Activated T-cell treated with anti-CD3 and anti-CD28 coated beads, Interleukin-2, amount 50 U/mL, for 4 hours (primary cell): ENCODE measurements at places on chromosomes 3 and 15. TPM values are rescaled to one million over a fixed set of nuclear protein-coding genes. Genes with fewer than 3 reads are reported as not detected.

GRCh38 chr3:192255839-192256238 lies 471.5 kb downstream of the FGF12 start:
- no peak for DNase-seq

DNA sequence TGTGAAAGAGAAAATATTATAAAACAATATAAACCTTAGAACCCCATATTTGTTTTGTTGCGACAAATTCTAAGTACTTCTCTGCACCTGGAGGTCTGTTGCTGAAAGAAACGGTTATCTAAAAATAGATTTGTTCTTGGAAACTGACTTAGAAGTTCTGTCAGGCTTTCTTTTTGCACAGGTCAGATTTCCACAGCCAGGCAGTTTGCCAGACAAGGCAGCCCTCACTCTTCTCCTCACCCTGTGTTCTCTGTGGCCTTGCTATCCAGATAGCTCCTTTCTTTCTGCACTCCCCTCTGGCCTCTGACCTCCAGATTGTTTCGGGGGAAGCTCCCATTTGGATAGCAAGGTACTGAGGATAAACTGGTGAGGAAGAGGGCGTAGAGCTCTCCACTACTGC lies 413.3 kb upstream of the ONECUT1 start:
- no peak for DNase-seq

- no peak for DNase-seq
Measured at GRCh38 chr3:164194842-164195241, 883.5 kb downstream of the SI start.

DNA sequence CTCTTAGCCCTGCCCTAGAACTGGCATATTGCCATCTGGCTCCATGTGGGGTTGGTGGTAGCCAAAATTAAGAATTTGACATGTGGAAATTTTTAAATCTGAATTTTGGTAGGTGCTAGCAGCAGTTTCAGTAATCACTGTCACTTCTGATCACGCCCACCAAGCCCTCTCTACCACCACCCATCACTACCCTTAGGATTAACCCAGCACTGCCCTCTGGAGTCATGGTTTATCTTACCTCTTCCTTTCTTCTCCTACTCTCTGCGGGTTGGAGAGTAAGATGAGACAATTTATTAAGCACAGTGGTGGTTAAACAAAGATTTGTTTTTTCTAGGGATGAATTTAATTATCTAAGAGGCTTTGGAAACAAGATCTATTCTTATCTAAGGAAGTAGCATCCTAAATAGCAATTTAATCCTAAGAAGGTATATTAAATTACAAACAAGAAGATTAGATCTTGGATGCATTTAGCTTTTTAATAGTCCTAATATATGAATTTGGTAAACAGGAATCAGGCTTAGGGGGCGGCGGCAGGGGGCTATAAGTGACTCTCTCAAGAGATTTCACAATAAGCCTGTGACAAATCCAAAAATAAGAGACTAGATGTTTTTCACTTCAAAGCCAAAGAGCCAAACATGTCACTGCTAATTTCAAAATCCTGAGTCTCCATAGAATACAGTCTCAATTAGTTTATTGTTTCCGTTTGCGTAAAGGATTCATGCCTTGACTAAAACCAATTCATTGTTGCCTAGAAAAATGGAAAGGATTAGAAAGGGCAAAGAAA lies 498.4 kb upstream of the UBE2E2 start:
- no peak for DNase-seq

DNA sequence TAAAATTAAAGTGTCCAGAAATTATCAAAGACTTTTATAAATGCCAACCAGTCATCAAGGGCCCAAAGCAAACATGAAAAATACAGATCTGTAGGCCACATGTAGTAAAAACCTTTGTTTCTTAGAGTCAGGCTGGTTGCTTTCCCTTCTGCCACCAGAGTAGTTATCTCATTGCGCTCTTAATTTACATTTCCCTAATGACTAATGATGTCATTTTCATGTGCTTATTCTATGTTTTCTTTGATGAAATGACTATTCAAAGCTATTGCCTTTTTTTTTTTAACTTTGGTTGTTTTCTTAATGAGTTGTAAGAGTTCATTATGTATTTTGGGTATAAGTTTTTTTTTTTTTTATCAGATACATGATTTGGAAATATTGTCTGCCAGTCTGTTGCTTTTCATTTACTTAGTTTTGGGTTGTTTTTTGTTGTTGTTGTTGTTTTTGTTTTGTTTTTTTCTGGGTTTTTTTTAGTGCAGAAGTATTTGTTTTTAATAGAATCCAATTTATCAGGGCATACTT lies 140.6 kb downstream of the HCN4 start:
- DNase-seq, result no peak

GRCh38 chr15:98610991-98611390 lies 37.3 kb upstream of the IGF1R start:
- DNase-seq, result no peak

GRCh38 chr3:179321668-179322285 lies 1.1 kb upstream of the ZNF639 start:
- no peak for DNase-seq

DNA sequence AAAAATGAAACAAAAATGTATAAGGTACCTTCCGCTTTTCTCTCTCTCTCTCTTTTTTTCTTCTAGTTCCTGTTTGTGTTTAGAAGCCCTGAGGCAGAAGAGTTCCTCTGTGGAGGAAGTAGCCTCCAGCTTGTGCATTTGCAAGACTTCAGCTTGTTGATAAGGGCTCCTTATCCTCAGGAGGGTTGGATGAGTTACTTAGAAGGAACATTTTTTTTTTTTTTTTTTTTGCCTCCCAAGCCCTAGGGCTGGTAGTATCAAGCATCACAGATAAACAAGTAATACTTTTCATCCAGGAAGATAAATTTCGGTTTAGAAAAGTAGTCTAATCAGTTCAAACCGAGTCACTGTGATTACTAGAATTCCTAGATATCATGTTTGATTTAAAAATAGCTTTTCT lies 91.0 kb upstream of the CBLB start:
- no peak for DNase-seq

GRCh38 chr3:111734652-111735051 lies 124.4 kb upstream of the PHLDB2 start:
- no peak for DNase-seq

GRCh38 chr3:129908417-129908816 lies 14.9 kb upstream of the TMCC1 start:
- no peak for DNase-seq

DNA sequence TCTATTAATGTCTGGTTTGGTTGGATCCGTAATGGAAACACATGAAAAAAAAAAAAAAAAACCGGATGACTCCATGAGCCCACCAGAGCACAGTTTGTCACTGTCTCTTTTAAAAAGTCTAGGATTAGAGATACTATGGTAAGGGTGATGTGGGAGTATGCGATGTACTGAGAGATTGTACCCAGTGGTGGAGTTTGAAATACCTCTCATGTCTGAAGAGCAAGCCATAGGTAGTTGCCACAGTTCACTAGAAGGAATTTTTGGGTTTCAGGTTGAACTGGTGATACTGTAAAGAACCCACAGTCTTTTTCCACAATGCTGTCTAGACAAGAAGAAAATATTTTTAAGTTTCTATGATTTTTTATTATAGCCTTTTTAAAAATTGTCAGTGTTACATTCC lies 132.9 kb downstream of the KLHL25 start:
- DNase-seq, result no peak

DNA sequence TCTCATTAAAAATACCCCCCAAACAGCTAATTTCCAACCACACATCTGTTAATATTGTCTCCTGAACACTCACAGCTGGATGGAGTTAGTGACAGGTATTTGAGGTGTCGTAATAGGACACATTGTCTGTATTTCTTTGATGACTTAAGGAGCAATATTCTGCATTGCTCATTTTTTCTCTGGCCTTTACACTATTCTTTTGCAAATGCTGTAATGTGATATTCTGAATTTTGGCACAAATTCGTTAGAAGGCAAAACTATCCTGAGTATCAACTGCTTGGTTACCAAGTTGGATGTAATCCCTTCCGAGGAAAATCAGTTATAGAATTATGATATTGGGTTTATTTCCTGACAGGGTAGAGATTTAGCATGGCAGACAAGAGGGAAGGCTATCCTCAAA lies 1030.2 kb downstream of the MCTP2 start:
- DNase-seq, result no peak

- no peak for DNase-seq
Measured at GRCh38 chr3:9111417-9111816, 138.0 kb downstream of the SRGAP3 start.

DNA sequence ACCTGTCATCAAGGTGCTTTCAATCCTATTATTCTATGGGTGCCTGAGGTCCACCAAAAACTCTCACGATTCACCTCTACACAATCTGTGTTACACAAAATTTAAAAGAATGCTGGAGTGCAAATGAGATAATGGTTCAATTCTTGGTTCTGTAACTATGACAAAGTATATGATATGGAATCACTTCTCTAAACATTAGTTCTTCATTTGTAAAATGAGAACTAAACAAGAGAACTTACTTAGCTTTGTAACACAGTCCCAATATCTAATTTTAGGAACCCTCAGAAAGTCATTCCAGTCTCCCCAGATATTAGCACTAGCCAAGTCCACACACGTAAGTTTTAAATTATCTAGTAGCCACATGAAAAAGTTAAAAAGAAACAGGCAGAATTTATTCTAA lies 111.5 kb downstream of the TBL1XR1 start:
- DNase-seq, result no peak

DNA sequence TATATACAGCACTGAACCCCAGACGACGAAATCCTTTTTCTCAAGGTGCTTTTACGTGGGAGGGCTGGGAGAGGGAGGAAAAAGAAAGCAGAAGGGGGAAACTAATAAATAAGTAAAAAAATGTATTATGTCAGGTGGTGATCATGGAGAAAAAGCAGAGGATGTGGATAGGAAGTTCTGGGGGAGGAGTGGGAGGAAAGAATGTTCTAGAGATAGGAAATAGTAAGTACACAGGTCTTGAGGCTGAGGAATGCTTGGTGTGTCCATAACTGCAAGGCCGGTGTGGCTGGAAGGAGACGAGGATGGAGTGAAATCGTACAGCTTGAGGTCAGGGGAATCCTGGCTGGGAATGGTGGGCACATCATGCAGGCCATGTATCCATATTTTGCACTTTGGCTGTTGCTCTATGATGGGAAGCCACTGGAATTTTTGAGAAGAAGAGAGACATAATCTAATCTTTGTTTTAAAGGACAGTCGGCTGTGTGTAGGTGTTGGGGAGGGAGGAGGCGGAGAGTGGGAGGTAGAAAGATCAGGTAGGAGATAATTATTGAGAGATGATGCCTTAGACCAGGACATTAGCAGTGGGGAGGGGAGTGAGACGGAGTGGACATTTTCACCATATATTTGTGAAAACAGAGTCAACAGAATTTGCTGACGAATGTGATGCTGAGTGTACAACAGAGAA lies 1.8 kb upstream of the UBE2E2 start:
- DNase-seq, result no peak

Gene EPHA3
- total RNA-seq, result not detected

Gene ROBO1
- 0.38 TPM for total RNA-seq

Gene ANKUB1
- total RNA-seq, result not detected

Gene C3orf49
- total RNA-seq, result not detected

Gene LRRC49
- total RNA-seq, result not detected

Gene C3orf22
- not detected for total RNA-seq

Gene TRPM1
- total RNA-seq, result not detected

Gene SLC9A9
- total RNA-seq, result 0.98 TPM
